GM04503 (cell line): ENCODE measurements at places on chromosomes 1 and 21.

DNA sequence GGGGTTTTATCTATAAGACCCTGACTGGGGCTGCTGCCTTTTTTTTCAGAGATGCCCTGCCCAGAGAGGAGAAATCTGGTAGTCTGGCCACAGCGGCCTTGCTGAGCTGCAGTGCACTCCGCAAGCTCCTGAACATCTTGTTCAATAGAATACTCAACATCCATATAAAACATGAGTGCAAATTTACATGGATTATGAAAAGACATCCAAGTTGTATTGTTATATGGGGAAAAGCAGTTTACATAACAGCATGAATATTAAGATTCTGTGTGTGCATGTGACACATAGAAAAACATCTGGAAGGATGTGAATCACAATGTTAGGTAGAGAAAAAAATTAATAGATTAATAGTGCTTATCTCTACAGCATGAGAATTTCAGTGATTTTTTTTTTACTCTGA, 16.4 kb downstream of the COG2 start:
- no peak for DNase-seq

GRCh38 chr1:25238046-25238445, 5.7 kb upstream of the SYF2 start:
- no peak for DNase-seq

DNA sequence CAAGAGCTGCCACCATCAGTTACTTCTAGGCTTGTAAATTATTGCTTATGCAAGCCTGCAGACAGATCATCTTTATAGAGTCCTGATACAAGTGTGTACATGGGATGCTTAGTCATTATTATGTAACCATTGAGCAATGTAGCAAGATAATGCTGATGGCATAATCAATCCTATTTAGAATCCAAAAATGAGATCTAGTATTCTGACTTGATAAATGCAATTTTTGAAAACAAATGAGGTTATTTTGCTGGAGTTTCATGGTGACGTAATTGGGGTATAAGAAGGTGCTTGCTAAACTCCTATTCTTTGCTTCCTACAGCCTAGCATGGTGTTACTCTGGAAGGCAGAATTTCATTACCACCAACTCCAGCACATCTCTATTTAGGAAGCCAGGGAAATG, 801.7 kb upstream of the PRMT6 start:
- DNase-seq = no peak

DNA sequence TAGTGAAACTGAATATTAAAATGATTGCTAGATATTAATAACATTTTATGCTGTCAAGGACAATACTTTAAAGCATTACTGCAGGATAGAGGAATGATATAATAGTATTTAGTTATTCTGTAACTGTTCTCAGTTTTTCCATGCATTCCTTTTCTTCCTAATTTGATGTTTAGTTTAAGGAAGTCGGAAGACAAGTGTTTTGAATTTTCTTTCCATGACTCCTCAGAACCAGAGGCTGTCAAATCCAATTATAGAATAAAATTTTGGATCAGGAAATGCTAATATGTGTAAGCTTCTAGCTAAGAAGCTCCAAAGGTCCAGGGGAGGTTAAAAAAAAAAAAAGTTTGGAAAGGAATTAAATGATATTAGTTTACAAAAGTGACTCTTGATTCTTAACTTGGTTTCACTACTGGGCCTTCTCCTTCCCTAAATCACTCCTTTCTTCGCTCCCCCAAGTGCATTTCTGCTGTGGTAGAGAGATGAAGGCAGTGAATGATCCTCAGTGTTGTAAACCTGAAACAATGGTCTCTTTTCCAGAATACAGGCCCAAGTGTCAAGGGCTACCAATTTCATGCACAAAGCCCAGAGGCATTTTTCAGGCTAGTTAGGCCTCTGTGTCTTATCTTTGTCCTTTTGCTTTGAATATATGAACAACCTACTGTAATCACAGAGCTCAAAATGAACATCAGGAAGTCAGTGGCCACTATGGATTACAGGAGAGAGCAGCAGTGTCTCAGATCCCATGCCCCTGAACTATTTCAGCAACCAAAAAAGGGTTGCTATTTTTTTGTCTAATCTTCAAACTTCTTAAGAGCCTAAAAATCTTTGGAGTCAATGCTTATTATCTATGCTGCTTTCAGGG, 6.2 kb downstream of the ADSS2 start:
- DNase-seq = no peak

DNA sequence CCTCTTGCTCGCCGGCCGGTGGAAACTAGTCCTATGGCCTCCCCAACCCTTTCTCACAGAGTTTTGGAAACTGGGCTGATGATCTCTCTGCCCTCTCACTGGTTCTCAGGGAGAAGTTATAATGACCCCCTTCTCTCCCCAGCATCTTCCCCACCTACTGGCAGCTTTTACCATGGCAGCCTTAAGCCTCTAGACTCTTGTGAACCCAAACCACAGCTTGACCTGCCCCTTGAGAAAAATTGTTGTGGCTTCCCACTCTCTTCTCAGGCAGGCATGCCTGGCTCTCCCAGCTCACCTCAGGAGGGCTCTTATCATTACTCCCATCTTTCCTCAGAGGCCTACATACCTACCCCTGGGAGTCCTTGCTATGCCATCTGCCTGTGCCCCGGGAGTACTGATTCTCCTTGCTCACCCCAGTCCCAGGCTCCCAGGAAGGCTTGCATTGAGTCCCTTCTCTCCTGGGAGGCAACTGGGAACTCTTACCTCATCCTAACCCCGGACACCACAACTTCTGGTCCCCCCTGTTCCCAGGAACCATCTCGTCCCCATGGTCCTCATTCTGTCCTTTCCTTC, 1.6 kb downstream of the NSUN4 start:
- DNase-seq = no peak

GRCh38 chr21:38761531-38761930, 44.2 kb upstream of the ETS2 start:
- no peak for DNase-seq

DNA sequence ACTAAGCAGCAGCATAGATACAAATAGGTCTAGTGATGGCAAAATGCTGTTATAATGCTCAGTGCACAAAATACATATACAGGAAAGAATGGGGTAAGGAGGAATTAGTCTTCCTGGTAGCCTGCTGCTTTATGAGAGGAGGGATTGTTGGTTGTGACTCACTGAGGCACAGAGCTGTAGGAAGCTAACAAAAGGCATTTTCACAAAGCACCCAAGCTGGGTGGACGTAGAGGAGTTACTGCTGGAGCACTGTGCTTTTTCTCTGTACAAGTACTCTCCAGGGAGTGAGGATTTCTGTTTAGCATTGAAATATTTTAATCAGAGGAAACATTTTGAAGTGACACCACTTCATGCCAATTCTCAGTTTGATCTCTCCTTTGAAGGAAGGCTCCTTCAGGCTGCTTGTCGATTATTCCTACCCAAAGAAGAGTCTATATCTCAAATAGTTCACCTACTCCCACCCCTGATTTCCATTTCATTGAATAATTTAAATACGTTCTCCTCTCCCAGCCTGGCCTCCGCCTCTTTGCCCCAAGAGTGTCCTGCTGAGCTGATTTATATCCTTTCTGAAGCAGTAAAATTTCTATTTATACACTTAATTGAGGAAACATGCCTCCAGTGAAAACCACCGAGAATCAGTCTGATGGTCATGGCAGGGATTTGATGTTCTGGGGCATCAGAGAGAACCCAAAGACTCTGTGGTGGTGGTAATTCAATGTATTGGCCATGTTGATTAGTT, 271.9 kb downstream of the HHAT start:
- peak; percentile 13 for DNase-seq

GRCh38 chr1:70382682-70383081, 28.2 kb upstream of the ANKRD13C start:
- no peak for DNase-seq

DNA sequence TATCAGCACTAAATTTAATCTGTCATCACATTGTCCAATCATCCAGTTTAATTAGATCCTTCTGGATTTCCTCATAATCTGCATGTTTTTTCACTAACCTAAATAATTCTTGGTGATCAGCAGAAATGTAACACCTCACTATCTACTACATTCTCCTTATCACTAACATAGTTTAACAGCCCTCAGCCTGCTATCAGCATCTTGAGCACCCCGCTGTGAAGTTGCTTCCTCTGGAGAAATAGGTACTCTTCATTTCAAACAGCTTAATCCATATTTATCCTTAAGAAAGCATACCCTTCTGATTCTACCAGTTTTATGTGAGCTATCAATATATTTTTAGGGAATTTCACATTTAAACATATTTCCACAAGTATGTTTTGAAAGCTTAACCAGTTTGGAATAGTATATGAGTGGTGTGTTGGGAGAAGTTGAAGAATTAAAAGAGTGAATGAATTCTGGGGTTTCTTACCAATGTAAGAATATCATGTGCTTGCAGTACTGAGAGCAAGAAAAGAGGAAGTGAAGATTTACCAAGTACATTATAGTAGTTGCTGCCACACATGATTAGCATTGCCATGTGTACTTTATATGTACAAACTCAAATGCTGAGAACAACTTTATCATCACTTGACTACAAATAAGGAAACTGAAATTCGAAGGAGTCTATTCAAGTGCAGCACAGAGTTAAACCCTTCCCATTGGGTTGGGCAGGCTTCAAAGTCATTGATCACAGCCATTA, 771.1 kb upstream of the ADGRL4 start:
- no peak for DNase-seq

DNA sequence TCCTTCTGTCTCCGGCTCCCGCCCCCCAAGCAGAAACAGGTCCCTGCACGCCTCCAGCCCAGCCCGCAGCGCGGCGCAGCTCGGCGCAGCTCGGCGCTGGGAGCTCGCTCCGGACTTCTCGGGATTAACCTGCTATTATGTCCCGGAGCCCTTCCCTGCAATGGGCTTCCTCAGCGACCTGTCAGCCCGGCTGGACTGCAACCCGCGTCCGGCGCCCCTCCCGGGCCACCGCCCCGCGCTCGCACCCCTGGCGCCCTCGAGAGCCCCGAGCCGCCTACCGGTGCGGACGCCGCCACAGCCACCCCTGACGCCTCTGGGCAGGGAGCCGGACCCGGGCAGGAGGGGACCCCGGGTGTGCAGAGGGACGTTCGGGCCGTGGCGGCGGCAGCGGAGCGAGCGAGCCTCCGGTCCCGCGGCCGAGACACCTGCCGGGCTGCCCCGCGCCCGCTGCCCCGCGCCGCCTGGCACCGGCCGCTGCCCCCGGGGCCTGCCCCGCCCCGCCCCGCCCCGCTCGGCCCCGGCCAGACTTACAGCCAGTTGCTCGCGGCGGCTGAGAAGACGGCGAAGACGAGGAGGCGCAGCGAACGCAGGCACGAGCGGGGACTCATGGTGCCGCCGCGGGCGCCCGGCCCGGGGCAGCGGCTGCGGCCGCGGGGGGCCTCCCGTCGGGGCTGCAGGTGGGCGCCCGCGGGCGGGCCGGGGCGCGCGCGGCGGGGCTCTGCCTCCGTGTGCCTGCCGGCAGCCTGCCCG, 407 bp downstream of the WNT4 start:
- DNase-seq = no peak

DNA sequence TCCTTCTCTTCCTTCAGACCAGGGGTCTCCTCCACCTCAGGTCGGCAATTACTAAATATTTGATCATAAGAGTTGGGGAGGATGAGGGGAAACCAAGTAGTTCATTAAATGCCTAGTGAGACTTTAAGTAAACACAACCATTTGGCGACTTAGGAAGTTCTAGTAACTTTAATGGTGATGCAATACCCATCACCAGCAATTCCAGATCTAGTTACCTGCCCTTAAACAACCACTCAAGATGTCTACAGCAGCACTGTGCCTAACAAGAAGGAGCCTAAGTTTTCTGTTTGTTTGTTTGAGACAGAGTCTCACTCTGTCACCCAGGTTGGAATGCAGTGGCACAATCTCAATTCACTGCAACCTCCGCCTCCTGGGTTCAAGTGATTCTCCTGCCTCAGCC, 56.6 kb upstream of the L1TD1 start:
- no peak for DNase-seq

DNA sequence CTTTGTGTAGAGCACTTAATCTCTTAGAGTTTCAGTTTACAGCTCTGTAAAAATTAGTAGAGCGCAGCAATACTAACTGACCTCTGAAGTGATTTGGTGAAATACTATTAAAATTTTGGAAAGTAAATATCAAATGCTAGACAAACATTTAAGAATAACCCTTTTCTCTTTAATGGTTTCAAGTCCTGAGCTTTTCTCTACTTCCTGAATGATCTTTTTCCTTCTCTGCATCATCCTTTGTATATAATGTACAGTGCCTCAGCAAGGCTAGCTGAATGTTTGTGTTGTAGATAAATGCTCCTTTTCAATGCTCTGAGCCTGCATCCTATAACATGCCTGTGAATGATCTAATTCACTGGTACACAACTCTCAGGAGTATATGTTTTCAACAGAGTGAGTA, 272.9 kb downstream of the ADGRL2 start:
- no peak for DNase-seq

GRCh38 chr1:183859831-183860230, 54.9 kb downstream of the RGL1 start:
- no peak for DNase-seq

GRCh38 chr1:55706397-55706796, 491.2 kb upstream of the USP24 start:
- no peak for DNase-seq

- DNase-seq = no peak
These were observed 47.8 kb downstream of the AK4 start for GRCh38 chr1:65195495-65196417.

DNA sequence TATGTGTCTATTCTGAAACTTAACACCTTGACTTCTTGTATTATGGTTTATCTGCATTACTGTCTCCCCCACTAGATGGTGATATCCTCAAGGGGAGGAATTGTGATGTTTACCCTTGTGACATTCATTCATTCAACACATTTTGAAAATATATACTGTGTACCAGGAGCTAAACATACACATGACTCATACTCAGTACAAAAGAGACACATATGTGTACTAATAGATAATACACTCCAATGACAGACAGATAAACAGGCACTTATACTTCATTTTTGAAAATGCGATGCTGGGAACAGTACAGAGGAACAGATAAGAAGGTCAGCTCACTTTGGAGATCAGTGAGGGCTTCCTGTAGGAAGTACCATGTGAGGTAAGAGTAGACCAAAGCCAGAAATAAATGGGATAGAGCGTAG, 8.9 kb upstream of the RAB3GAP2 start:
- no peak for DNase-seq

GRCh38 chr1:3679098-3679555, 26.8 kb downstream of the TP73 start:
- no peak for DNase-seq

- DNase-seq = no peak
These were observed 63.0 kb downstream of the NR5A2 start for GRCh38 chr1:200090252-200091159.

- no peak for DNase-seq
These were observed 62.8 kb downstream of the OVGP1 start for GRCh38 chr1:111364690-111365089.

DNA sequence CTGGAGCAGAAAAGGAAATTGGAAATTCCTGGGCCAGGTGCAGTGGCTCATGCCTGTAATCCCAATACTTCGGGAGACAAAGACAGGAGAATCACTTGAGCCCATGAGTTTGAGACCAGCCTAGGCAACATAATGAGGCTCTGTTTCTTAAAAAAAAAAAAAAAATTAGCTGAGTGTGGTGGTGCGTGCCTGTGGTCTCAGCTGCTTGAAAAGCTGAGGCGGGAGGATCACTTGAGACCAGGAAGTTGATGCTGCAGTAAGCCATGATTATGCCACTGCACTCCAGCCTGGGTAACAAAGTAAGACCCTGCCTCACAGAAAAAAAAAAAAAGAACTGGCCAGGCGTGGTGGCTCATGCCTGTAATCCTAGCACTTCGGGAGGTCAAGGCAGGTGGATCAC, 56.7 kb downstream of the SRSF11 start:
- no peak for DNase-seq

GRCh38 chr1:113326976-113327375, 63.3 kb upstream of the MAGI3 start:
- no peak for DNase-seq

- DNase-seq = no peak
These were observed 1.3 kb downstream of the SLAMF1 start for GRCh38 chr1:160645386-160646130.
